ENCODE measurements at places on chromosomes 4 and X.

- DNase-seq: peak; percentile 45
These were observed 3.9 kb downstream of the LOC101059915 start for GRCh38 chrX:71671043-71671780.

GRCh38 chr4:159906051-159906450 lies 803.2 kb downstream of the RAPGEF2 start:
- DNase-seq: no peak

DNA sequence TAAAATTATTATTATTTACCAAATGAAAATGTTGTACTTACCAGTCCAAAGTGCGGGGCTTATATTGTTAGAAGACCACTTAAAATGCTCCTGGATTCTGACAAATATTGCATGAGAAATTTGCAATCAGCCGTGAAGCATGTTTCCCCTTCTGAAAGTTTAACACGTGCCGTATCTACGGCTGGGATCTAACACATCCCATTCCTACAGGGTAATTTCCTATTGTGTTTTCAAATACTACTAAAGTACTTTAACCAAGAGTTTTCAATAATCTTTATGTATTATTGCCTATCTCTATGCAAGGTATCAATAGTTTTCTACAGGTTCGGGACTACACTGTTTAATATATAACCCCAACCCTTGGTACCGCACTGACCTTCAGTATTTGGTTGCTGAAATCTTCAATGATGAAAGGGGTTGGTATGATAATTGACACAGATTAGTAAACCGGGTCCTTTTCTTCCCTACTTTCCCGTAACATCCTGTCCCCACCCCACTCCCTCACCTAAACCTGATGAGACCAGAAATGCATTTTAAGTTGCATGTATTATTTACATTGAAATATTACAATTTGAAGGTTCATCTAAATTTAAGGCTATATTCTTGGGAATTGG lies 795 bp upstream of the BRWD3 start:
- no peak for DNase-seq

- no peak for DNase-seq
These were observed 69.5 kb downstream of the FRYL start for GRCh38 chr4:48710446-48711209.

DNA sequence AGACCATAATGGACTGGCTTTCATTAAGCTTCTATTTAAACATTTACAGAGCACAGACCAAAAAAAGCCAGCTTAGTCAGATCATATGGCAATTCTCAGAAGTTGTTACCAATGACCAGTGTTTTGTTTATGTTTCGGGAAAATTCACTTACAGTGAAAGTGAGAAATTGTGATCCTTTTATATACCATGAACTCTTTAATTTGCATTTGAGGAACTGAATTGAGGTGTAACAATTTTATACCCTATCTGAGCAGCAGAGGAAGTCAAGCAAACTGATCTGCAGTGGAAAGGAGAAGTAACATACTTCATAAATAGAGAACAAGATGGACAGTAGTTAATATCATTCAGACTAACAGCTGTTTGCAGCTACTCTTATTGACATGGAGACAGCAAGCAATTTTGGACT lies 97.1 kb downstream of the TMA16 start:
- no peak for DNase-seq

DNA sequence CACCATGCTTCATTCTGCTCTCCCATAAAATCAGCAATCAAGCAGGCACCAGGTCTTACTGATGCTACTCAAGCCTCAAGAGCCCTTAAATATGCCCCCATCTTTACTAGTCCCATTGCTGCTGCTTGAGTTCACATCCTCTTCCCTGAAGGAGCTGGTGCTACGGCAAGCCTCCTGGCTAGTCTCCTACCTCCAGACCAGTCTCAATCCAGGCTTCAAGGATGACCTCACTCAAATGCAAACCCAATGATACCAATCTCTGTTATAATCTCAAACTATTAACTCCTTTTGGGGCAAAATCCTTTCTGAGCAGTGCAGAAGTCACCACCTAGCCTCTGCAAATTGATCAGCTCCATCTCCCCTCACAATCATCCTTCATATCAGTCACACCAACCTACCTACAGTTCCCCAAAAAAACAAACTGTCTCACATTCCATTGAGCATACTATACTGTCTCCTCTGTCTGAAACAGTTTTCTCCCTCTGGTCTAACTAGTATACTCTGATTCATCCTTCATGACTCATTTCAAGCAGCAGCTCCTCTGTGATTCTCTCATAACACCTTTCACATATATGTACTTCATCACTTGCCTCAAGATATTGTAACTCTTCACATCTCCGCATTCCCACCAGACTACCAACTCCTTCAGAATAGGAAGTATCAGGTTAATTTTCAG lies 30.0 kb downstream of the PAPSS1 start:
- DNase-seq: no peak

- no peak for DNase-seq
These were observed 1.5 kb downstream of the FHDC1 start for GRCh38 chr4:152937336-152938236.

DNA sequence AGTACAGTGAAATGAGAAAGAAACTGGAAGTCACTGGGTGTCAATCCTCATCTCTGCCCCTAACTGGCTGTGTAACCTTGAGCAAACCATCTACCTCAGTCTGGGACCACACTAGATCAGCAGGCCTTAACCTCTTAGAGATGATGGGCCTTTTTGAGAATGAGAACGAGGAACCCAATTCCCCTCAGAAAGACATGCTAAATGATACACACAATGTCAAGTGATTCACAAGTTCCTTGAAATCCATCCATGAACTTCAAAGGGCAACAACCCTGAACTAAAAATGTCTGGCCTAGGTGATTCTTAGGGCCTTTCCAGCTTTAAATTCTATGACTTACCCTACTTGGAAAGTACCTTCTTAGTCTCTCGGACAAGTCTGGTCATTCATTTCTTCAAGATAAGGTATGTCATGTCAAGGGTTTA lies 47.4 kb downstream of the ACSL4 start:
- no peak for DNase-seq
